CD4-positive, alpha-beta T cell treated with Interferon gamma for 1 hour (primary cell): ENCODE measurements at places on chromosomes 16 and 17.

DNA sequence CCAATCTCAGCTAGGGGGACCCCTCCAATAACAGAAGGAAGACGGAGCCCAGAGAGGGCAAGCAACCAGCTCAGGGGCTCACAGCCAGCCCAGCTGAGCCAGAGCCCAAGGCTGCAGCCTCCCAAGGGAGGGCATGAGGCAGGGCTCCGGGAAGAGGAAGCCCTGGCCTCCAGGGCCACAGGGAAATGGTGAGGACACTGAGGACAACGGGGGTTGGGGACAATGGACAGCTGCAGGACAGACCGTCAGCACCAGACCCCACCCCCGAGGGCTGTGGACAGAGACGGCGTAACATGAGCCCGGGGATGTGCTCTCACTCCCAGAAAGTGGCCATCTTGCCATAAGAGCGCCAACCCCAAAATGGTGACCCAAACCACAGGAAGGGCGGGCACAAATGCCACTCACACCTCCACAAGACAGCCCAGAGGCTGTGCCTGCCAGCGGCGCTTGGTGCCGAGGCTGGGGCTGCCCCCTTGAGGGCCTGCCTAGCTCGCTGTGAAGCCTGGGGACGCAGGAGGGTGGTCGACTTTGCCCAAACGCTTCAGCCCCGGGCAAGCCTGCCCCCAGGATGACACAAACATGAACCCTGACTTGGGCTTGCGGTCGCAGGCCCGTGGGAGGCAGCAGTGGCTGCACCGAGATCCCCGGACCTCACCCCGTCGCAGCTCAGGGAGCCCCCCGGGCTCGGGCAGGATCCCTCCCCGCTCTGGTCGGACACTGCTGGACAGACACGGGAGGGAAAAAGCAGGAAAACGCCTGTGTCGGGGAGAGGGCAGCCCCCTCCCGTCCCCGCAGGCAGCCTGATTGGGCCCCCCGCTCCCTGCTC, 10.5 kb downstream of the PIMREG start:
- no peak for DNase-seq

GRCh38 chr17:42723636-42724035, 21.2 kb downstream of the EZH1 start:
- DNase-seq, result no peak

DNA sequence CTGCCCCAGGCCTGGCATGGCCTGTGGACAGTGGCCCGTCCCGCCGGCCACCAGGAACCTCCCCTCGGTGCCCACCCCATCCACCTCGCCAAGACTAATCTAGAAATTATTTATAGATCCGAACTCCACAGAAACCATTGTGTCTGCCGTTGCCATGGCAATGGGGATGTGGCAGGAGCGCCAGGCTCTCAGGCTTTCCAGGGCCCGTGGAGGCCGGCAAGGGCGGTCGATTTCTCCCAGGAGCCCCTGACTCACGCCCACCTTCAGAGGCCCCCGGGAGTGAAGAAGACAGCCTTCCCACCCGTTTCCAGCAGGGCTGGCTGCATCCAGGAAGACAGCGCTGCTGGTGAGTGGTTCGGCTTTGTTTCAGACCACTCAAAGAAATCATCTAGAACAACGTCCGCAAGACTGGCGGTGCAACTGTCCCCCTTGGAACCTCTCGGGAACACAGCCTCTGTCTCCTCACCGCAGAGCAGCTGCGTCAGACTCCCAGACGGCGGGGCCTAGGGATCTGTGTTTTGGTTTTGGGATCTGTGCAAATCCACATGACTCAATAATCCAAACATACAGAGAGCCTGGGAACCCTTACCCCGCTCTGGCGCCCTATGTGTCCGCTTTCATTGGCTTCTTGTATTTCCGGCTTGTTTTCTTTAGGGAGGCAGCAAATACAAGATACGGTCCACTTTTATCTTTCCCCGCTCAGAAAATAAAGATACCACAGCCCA, 48.5 kb upstream of the ZCCHC14 start:
- no peak for DNase-seq

DNA sequence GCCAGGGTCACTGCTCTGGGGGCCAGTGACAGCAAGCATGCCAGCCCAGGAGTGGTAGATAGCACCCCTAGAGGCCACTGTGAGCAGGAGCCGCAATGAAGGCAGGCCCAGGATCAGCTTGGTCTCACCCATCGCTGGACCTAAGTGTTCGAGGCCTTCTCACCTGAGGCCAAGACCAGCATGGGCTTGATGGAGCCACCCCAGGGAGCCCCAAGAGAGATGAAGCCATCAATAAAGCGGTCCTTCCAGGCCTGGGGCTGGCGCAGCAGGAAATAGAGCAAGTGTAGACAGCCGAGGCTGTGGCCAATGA, 1.8 kb downstream of the LCAT start:
- DNase-seq, result peak; percentile 9

- no peak for DNase-seq
Observed at GRCh38 chr17:77228241-77228752, 87.5 kb downstream of the SEC14L1 start.

DNA sequence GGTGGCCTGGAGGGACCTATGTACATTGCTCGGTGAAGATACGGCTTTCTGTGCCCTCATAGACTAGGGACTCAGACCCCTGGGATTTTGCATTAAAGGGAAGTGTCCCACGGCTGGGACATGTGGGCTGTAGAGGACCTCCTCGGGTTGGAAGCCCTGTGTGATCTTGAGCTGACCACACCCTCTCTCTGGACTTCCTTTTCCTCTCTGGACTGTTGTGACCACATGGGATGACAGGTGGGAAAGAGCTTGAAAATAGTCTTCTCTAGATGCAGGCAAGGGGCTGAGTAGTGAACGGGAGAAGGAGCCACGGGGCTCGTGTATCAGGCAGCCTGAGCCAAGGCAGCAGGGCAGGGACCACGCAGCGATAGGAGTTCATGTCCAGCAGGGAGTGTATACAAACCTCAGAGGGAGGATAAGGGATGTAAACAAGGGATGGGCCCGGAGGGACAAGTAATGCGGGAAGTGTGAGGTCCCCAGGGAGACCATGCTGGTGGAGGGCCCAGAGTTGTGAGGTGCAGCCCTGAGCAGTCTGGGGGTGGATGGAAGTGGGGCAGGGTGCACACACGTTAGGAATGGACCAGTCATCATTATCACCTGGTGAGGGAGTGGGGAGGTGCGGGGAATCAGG, 4.5 kb upstream of the SLC4A1 start:
- DNase-seq, result no peak

DNA sequence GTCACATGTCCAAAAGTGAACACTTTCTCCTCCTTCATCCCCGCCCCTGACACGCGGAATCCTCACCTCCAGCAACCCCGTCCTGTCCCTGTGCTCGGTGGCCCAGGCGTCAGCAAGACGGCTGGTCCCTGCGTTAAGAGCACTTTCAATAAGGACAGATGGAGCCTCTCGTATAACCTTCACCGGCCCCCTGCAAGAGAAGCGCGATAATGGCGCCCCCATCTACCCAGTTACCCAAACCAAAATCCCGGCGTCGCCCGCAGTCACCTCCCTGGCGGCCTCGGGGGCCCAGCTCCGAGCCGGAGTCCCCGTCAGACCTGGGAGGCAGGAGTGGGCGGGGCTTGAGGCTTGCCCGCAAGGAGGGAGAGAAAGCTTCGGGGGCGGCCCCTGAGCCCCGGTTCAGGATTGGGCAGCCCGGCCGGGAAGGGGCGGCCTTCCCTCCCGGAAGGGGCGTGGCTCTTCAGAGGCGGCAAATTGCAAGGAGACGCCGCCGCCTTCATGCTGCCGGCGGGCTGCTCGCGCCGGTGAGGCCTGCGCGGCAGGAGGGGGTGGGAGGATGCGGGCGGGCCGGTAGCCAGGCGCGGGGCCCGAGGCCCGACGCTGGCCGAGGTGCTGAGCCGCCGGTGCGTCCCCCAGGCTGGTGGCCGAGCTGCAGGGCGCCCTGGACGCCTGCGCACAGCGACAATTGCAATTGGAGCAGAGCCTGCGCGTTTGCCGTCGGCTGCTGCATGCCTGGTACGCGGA, at the start of gene TEDC2:
TEDC2 (plus strand) TSS at position 463 of the 744 bp plus-strand sequence; CDS start at position 499, 36 bp downstream.
- DNase-seq, result peak; percentile 96

DNA sequence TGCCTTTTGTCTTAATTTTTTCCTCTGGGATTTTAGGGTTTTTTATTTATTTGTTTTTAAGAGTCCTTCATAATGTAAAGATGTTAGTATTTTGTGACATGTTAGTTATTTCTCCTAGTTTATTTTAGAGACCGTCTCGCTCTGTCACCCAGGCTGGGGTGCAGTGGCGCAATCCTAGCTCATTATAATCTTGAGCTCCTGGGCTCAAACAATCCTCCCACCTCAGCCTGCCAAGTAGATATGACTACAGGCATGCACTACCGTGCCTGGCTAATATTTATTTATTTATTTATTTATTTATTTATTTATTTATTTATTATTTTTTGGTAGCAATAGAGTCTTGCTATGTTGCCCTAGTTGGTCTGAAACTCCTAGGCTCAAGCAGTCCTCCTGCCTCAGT, 37.4 kb upstream of the ARHGAP17 start:
- DNase-seq, result no peak

- no peak for DNase-seq
Observed at GRCh38 chr16:84995663-84996062, 15.7 kb downstream of the ZDHHC7 start.

GRCh38 chr17:61648587-61648986, 57.6 kb upstream of the NACA2 start:
- no peak for DNase-seq

- DNase-seq, result no peak
Observed at GRCh38 chr16:47826070-47826469, 329.7 kb downstream of the ABCC12 start.

DNA sequence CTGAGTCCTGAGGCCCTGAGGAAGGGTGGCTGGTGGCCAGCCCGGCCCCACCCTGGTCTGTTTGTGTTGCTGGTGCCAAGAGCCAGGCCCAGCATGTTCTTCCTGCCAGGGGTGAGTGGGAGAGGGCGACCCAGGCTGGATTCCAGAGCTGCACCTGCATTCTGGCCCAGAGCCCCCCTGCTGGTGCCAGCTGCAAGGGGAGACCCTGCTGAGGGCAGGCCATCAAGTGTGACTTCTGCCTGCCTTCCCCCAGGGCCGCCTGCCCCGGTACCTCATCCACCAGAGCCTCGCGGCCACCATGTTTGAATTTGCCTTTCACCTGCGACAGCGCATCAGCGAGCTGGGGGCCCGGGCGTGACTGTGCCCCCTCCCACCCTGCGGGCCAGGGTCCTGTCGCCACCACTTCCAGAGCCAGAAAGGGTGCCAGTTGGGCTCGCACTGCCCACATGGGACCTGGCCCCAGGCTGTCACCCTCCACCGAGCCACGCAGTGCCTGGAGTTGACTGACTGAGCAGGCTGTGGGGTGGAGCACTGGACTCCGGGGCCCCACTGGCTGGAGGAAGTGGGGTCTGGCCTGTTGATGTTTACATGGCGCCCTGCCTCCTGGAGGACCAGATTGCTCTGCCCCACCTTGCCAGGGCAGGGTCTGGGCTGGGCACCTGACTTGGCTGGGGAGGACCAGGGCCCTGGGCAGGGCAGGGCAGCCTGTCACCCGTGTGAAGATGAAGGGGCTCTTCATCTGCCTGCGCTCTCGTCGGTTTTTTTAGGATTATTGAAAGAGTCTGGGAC, 2.4 kb upstream of the TCAP start:
- no peak for DNase-seq

DNA sequence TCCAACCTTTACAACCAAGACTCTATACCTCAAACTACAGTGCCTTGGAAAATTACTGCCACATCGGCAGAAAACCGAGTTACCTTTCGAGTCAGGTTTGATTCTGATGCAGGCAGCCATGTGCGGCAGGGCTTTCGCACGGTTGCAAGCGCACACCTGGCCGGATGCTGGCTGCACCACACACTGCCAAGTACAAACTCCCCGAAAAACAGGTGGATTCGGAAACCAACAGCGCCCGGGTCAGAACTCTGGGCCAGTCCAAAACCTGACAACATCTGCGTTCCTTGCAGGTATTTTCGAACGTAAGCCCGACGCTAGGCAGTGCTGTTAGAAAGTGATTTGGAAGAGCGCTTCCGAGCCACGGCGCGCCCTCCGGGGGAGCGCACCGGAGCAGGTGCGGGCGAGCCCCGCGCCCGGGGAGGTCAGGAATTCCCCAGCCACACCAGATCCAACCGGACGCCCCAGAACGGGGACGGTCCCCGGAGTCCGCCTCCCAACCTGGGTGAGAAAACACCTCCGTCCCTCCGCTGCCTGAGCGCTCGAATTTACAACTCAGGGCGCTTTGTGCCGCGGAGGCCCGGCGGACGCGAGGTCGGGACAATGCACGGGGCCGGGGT, 1.2 kb downstream of the USP7 start:
- DNase-seq, result peak; percentile 73

- DNase-seq, result no peak
Observed at GRCh38 chr16:3915426-3916260, 35.1 kb upstream of the CREBBP start.

GRCh38 chr16:35252356-35252936, 1793.0 kb downstream of the TP53TG3F start:
- DNase-seq, result no peak

- DNase-seq, result no peak
Observed at GRCh38 chr16:50021544-50021943, 3.5 kb upstream of the CNEP1R1 start.

- DNase-seq, result no peak
Observed at GRCh38 chr16:14013571-14014283, 57.4 kb upstream of the MRTFB start.

DNA sequence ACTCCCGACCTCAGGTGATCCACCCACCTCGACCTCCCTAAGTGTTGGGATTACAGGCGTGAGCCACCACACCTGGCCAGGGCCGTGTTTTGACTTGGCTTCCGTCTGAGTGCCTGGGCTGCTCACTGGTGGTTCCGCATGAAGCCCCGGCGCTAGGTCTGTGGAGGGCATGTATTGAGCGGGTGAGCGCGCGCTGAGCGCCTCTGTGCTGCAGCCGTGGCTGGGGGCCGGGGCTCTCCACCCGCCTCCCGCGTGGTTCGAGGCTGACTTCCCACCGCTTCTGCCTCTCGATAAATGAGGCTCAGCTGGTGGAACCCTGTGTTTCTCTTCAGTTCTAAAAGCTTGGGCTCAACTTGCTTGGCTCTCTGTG, 38.9 kb upstream of the ATP2A3 start:
- DNase-seq, result no peak

GRCh38 chr17:45098081-45098868, 34.0 kb downstream of the PLCD3 start:
- DNase-seq, result no peak

DNA sequence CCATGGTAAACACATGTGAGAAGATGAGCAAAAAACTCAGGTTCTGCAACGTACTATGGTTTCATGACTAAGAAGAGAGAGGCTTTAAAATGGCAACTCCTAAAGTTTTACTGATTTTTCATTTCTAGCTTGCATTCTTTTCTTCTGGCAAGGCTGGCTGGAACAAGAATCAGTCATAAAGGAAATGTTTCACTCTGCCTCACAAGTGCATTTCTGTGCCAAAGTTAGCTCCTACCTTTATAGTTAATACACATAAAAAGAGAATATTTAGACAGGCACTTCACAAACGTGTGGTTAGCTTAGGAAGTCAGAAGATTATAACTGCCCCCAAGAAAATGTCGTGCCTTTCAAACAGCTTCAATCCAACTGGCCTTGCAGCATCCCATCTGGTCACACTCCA, 417.1 kb upstream of the CDH11 start:
- no peak for DNase-seq

- DNase-seq, result no peak
Observed at GRCh38 chr17:37107406-37108083, 158.8 kb downstream of the AATF start.

GRCh38 chr17:64778240-64779097, 116.4 kb upstream of the SMURF2 start:
- DNase-seq, result no peak

- no peak for DNase-seq
Observed at GRCh38 chr17:855569-855968, 73.4 kb downstream of the MRM3 start.
